ENCODE measurements at places on chromosomes 5 and 9.

DNA sequence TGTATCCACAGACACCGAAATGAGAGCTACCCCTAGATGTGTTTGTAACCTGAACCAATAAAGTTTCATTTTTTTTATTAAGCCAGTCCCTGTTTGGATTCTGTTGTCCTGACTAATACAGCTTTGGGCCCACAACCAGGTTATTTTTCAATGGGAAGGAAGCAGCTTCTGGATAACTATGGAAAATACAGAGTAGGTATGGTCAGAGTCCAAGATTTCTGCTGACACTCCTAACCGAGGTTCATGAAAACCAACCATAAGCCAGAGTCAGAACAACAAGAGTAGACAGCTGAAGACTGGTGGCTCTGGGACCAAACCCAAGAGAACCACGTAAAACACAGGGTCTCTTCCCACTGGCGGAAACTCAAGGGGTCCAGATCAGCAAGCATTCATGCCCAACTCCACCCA is 10.8 kb downstream of the KLF9 start:
- DNase-seq: no peak

DNA sequence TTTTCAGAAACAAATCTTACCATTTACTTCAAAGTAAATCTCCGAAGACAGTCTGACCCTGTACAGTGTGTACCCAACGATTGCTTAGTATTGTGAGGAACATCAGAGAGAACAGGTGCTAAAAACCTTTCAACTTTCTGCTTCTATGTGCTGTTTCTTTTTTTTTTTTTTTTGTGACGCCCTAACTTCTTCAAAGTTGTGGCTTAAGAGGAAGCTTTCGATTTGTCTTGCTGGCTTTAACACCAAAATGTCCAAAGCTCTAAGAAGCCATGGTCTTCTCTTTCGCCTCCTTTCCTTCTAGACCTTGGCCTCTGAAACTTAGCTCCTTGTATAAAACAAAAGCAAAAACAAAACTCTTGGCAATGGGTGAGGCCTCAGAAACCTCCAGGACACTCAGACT is 1.2 kb downstream of the TNFSF8 start:
- no peak for DNase-seq

DNA sequence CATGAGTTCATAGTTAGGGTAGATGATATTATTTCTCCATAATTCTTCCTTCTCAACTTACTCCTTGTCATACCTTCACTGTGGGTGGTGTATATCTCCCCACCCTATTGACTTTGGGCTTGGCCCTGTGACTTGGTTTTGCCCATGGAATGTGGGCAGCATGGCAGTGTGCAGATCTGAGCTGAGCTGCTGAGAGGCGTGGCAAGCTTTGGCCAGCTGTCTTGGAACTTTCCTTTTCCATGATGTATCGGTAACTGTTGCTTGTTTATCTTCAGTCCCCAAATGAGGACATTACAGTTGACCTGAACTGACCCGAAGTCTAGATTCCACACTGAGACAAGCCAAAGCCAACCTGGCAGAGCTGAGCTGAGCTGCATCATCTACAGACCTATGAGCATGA is 70.4 kb downstream of the RALGPS1 start:
- no peak for DNase-seq

DNA sequence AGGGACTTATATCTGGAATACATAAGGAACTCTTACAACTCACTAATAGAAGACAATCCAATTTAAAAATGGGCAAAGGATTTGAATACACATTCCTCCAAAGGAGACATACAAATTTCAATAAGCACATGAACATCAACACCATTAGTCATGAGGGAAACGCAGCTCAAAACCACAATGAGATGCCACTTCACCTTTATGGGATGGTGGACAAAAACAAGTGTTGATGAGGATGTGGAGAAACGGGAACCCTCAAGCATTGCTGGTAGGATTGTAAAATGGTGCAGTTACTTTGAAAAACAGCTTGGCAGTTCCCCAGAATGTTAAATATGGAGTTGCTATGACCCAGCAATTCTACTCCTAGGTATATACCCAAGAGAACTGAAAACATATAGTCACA is 72.7 kb upstream of the IER5L start:
- no peak for DNase-seq

- DNase-seq: no peak
Observed at GRCh38 chr5:133383580-133383939, 228.8 kb downstream of the FSTL4 start.

GRCh38 chr9:133726401-133727276 is 11.5 kb downstream of the SARDH start:
- peak; percentile 46 for DNase-seq

DNA sequence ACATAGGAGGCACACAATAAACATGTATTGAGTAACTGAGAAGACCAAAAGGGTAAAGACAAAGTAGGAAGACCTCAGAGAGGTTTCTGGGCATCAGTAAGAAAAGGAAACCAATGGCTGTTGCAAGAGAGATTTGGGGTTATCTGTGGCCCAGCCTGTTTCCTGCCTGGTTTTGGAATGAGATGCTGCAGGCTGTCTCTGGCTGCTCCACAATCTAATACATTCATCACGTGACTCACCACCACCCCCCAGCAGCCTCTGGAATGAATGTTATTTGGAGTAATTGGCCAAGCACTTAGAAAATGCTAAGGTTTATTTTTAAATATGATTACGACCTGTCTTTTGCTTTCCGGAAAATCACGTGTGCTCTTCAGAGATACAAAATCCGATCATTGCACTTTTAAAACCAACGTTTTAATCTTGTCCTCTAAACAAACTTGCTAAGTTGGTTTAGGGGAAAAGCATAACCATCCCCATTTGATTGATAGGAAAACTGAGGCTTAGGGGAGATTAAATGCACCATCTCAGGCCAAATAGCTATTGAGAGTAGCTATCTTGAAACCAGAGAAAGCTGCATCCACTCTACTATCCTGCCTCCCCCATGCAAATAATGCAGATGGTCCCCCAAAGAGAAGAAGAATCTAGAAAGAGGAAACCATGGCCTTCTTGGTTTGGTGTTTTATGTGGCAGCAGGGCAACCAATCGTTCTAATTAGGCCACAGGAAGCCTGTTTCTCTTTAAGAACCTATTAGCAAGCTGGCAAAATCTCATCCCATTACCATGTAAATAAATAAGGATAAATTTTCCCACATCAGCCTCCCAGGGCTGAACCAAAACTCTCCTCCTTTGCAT is 151.8 kb upstream of the ADRA1B start:
- DNase-seq: no peak

DNA sequence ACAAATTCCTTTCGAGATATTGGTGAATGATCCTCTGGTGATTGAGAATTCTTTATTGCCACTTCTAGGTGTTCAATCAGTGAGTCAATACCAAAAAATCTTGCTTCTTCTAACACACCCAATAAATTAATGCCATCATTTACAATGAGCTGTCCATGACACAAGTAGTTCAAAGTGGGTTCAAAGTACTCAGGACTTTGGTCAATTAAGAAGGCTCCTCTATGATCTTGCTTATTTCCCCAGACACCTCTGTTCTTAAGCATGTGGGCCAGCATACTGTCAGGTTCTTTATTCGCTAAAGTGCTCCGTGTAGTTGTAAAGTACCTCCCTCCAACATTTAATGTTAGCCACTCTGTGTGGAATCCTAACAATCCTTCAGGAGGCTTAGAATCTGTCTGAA is 127.1 kb downstream of the WDR70 start:
- no peak for DNase-seq

- no peak for DNase-seq
Observed at GRCh38 chr5:58201922-58202648, 257.8 kb downstream of the PLK2 start.

GRCh38 chr9:114911167-114911821 is 19.1 kb downstream of the TNFSF8 start:
- no peak for DNase-seq

DNA sequence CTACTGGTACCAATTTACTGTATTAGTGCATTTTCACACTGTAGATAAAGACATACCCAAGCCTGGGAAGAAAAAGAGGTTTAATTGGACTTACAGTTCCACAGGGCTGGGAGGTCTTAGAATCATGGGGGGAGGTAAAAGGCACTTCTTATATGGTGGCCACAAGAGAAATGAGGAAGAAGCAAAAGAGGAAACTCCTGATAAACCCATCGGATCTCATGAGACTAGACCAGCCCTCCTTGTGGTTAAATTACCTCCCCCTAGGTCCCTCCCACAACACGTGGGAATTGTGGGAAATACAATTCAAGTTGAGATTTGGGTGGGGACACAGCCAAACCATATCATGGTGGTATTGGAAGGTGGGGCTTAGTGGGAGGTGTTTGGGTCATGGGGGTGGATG is 56.5 kb upstream of the SPDL1 start:
- DNase-seq: no peak

GRCh38 chr5:66585291-66585690 is 10.9 kb upstream of the MAST4 start:
- DNase-seq: no peak

DNA sequence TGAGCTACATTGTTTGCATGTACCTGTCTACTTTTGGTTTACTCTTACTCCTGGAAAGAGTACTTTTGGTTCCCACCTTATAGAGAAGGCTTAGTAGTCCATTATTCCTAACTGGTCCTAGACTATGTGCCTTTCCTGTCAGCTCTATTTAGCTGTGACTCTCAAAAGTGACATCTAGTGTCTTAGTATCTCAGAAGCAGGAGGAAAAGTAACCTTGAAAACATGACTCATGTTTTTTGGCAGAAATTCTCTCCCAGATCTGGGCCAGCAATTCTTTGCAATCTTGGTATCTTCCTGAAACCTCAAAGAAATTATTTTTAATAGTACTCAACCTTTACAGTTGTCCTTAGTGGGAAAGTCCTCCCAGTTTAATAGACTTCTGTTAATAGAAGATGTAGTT is 691.7 kb upstream of the SEMA6A start:
- DNase-seq: no peak

GRCh38 chr9:4289411-4290326 is 10.2 kb downstream of the GLIS3 start:
- DNase-seq: no peak

DNA sequence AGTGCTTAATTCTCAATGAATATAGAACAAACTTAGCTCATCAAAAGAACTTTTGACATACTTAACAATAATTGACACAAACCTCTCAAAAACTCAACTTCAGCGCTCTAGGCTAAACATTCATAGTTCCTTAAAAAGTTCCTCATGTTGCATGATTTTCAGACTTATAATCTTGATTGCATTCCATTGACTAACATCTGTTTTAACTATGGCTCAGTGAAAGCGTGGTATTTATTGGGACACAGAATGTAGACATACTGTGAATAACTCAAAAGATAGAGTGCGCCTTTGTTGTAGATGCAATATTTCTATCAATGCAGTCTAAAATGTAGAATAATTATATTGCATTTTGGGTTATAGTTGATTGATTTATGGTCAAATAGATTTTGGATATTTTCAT is 227.1 kb upstream of the HAPLN1 start:
- no peak for DNase-seq

DNA sequence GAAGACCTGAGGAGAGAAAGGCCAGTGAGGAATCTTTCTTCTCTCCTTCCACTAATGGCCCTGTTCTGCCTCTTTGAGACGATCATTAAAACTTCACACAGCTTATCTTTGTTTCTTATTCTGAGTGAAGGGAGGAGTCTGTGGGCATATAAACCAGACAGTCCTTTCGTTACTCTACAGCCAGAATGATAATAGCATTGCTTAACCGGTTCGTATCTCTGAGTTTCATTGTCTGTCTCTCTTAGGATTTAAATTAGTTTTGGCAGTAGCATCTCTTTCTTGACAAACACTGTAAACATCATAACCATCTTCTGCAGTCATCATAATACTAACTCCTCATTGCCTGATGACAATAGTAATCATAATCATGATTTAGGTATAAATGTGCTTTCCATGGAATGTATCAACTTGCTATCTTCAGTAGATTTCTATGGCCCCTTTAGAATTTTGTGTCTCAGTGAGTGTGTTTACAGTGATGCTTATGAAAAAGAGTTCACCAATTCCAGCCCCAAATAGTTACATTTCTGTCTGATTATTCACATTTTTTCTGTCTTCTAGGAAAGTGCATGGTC is 618.8 kb upstream of the KLF4 start:
- no peak for DNase-seq

- no peak for DNase-seq
Observed at GRCh38 chr5:103808464-103809106, 246.0 kb upstream of the NUDT12 start.
